ENCODE measurements at places on chromosomes 1 and 21.

GRCh38 chr1:116950517-116951199, 40.9 kb downstream of the PTGFRN start:
- DNase-seq: no peak

DNA sequence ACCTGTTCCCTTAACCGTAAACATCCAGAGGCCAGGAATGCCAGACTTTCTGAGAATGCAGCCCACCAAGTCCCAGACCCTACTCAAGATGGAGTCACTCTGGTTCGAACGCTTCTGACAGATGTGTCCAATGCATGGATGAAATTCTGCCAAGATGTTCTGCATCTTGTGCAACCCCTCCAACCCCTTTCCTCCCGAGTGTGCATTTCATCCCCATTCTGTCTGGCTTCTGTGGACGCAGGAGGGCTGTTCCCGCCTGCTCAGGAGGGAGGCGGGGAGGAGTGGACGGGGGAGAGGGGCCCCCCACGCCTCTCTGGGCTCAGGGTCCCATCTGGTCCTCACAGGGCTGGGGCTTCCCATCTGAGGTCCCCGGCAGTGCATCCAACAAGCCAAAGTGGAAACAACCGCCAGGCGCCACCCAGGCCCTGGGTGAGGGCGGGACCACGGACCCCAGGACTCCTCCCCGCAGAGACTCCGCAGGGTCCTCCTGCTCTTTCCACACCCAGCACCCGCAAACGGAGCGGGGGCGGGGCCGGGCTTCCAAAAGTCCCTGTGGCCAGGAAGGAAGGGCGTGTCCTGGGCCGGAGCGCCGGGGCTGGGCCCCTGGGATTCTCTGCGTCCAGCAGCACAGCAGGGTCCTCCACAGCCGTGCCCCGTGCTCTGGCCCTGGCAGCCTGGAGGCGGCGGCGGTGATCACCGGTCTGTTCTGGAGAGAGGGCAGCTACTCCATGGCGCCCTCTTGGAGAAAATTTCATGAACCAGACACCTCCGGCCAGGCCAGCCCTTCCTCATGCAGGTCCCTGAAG, 27.8 kb upstream of the SUMO3 start:
- DNase-seq: peak; percentile 50

DNA sequence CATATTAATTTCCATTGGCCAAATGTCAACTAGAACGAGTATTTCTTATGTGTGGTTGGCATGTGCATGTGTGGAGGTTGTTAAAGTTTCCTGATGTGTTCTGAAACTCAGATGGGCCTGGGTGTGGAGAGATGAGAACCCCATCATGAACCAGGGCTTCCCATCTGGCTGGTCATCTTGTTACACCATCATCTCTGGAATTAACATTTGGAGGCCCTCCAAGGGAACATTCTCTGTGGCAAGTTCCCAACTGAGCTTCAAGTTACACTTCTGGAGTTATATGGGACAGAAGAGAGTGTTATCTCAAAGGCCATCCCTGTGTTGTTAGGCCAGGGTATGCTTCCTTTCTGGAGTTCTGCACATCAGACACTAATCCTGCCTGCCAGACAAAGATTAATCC, 183.6 kb downstream of the TTLL7 start:
- no peak for DNase-seq

DNA sequence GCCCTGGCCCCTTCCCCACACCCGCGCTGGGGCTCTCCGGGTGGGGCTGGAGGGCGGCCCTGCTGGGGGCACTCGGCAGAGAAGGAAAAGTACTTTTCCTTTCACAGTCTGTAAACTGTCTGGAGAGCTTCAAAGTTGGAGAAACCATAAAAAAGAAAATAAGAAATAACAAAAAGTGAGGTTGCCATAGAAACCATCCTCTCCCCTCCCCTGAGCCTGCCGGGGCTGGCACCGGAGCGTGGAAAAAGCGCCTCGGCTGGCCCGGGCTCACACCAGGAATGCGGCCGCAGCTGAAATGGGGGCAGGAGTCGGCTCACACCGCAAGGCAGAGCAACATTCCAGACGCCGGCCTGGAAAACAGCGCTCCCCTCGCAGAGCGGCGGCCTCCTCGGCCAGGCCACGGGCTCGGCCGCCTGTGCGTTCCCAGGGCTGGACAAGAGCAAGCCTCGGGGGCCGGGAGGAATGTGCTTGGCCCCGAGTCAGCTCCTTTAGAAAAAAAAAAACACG, 69.2 kb downstream of the MORN1 start:
- no peak for DNase-seq

DNA sequence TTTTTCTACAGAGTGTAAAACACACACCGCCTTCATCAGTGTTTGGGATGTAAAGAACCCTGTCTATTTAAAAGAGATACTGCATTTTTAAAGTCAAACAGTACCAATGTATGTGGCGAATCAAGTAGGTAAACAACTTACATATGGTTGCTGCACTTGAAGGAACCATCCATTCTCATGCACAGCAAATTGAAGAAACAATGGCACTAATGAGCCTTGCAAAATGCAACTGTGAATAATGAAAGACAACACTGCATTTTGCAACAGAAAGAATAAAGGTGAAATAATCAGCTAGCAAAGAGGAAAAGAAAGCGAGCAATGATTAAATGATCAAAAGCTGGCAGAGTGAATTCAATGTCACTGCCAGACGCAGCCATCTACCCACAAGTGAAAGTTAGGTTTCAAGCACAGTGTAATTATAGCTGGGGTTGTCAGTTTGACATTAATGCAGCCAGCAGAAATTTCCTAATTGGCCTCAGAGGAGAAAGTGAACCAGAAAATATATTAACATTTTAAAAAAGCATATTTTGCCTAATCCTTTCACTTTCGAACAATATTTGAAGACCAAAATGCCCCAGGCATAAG, 10.9 kb upstream of the BARHL2 start:
- no peak for DNase-seq

DNA sequence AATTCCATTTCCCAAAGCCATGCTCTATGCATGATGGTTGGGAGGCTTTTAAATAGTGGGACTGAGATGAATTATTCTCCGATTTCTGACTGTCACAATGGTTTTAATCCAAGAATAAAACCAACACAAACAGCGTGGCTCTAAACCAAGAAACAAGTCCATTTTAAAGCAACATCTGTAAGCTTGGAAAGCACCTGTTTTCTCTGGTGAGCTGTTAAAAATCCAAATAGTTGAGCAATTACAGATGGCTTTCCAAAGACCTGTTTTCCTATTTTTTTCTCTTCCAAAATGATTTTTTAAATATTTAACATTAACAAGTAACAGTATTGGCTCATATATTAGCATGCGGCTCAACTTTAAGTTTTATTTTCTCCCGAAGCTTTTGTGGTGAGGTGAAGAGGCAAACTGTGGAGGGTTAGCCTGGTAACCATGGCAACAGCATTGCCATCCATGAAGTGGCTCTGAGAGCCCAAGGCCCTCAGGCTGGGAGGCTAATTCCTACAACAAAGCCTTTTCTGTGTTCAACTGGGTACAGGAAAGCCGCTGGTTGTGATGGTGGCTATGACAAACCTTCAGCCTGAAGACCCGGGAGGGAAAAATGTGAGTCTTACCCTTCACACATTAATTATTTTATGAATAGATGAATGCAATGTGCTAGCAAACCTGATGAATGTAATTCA, 56.7 kb upstream of the B3GALT5 start:
- DNase-seq: no peak

DNA sequence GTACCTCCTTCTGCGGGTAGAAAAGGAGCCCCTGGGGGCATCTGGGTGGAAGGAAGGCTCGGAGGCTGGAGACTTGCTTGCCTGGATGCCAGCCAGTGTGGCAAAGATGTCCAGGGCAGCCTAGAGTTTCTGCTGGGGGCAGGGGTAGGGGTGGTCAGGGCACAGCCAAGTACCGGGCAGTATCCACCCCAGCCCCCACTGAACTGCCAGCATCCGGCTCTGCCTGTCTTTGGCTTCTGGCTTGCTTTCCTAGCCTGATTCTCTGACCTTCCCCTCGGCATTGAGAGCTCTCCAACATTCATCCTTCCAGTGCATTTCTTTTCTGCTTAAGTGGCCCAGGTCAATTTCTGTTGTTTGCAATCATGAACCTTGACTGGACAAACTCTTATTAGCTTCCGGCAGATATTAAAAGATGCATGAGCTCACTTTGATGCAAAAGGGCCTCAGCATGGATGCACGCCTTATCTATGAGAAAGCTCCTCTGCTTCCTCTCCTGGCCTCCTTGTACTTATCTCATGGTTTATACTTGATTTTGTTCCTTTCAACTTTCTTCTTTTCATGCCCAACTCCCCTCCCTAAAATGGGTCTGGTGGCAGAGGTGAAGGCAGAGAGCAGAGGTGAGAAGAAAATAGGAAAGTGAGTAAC, 116.9 kb downstream of the HLCS start:
- DNase-seq: no peak

DNA sequence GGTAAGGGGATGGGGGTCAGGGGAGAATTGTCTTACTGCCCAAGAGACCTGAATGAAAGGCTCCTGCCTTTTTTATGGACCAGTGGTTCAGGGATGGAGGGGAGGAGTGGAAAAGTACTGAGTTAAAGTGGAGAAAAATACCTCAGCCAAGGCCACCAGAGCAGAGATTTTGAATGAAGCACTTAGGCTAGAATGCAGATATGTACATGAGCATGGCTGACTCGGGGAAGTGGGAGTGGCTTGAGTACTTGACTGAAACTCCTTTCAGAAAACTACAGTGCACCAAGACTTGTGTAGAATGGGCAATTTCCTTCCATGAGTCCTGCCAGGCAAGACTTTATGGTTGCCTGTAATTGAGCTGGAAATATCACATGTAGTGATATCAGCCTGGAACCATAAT, 429.6 kb upstream of the LRRC7 start:
- DNase-seq: no peak

DNA sequence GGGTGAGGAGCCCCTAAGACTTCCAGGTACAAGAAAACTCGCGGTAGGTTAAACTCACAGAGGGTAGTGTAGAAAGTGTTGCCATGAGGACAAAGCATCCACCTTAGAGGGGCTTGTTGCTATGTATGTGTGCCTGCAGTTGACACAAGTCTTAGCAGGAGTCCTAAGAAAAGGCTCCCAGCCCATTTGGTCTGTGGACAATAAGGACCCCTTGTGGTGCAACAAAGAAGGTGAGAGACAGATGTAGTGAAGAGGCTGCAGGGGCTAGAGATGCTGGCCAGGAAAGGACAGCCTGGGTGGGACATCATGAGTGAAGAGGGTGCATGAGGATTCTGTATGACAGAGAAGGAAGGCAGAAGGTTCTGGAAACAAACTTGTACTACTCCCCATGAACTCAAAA, 36.3 kb upstream of the IL10 start:
- peak; percentile 48 for DNase-seq
